ENCODE measurements at places on chromosomes 5 and 9.

- H3K4me3 ChIP-seq = no peak overlapping the region
Measured at GRCh38 chr5:179120951-179121666, 60.9 kb downstream of the ZNF354C start.

- H3K4me3 ChIP-seq = no peak overlapping the region
- no peaks in the 10 kb centered on the region for H3K4me1 ChIP-seq
- no peak overlapping the region for H3K27ac ChIP-seq
Measured at GRCh38 chr5:30574761-30575160, 618.7 kb upstream of the CDH6 start.

- DNase-seq = no peak
- no peaks in the 10 kb centered on the region for H3K4me1 ChIP-seq
- H3K4me3 ChIP-seq = no peak overlapping the region
Measured at GRCh38 chr9:131607591-131607990, 62.3 kb downstream of the PRRT1B start.

DNA sequence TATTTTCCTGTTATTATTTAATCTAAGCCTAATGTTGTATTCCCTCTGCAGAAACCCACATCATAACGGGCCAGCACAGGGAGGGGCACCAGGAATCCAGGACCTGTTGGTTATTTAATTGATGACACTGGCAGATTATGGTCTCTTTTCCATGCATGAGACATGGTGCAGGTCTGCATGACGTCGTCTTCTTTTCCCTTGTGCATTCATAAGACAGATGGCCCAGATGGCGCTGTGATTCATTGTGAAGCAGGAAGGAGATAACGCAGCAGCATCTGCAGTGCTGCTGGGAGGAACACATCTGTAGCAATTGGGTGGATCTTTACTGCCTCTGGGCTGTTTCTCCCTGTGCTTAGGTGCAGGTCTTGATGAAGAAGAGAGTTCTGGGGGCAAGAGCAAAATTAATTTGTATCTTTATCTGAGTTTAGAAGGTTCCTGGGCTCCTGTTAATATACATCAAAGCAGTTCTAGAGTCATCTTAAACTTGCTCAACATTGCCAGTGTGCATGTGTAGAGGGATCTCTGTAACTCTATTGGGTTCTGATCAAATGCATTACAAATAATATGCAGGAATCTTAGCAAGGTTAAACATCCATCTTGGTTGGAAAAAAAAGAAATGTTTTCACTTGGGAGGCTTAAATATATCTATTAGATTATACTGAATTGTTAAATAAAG, 176.1 kb downstream of the PCSK1 start:
- H3K4me3 ChIP-seq = no peak overlapping the region
- DNase-seq = no peak
- H3K36me3 ChIP-seq = no peaks in the 10 kb centered on the region
- H3K4me1 ChIP-seq = peaks cover 12% of the 10 kb centered on the region
- H3K27me3 ChIP-seq = peaks cover 14% of the 10 kb centered on the region
- H3K27ac ChIP-seq = no peak overlapping the region

- H3K36me3 ChIP-seq = peaks cover 30% of the 10 kb centered on the region
- H3K4me3 ChIP-seq = no peak overlapping the region
- H3K4me1 ChIP-seq = no peaks in the 10 kb centered on the region
- H3K27me3 ChIP-seq = no peaks in the 10 kb centered on the region
- no peak for DNase-seq
Measured at GRCh38 chr5:150389531-150390266, 23.0 kb downstream of the CD74 start.

- H3K27me3 ChIP-seq = no peaks in the 10 kb centered on the region
- no peak overlapping the region for H3K27ac ChIP-seq
- H3K4me3 ChIP-seq = no peak overlapping the region
- H3K36me3 ChIP-seq = no peaks in the 10 kb centered on the region
Measured at GRCh38 chr9:133066181-133066983, 4.6 kb downstream of the CEL start.

DNA sequence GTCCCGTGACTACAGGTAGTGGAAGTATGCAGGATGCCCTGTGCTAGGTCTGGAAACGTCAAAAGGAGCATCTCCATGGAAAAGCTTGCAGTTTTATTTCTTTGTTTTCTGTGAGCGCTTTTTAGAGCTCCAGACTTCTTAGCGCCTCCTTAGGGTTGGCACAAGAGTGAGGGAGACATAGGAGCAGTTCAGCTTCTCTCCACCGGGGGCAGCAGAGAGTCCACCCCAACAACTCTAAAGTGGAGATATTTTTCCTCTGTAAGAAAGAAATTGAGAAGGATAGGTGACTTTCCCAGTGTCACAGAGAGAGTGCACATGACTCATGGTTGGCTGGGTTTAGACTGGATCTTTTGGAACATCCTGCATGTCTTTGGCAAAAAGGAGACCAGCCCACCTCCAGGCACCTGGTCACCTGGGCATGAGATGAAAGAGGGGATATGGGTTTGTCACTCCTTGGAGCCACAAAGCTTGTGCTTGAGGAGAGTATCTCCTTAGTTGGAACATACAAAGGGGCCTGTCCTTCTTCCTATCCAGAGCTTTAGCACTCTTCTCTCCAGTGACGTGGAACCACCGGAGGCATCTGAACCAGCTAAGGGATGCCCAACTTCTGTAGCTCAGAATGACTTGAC, 637.7 kb downstream of the SEMA5A start:
- H3K27ac ChIP-seq = no peak overlapping the region
- H3K4me1 ChIP-seq = no peaks in the 10 kb centered on the region
- peak; percentile 52 for DNase-seq
- no peaks in the 10 kb centered on the region for H3K27me3 ChIP-seq
- no peaks in the 10 kb centered on the region for H3K36me3 ChIP-seq
- H3K4me3 ChIP-seq = no peak overlapping the region

DNA sequence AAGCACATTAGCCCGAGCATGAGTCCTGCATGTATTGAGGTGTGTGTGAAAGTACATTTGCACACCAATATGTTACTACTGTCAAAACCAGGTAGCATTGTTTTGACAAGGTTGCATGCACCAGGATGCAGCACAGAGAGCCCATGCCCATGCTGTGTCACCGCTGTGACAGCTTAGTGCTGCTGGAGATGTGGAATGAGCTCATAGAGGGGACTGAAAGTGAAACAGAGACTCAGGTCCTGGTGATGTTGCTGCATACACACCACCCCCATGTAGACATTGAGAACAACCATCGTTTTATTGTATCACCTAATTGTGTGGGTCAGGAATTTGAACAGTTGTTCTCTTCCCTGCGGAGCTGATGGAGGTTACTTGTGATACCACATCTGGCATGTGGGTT, 53.0 kb downstream of the GADD45G start:
- H3K27ac ChIP-seq = no peak overlapping the region
- H3K4me1 ChIP-seq = peaks cover 16% of the 10 kb centered on the region
- DNase-seq = peak; percentile 59
- H3K36me3 ChIP-seq = no peaks in the 10 kb centered on the region
- no peaks in the 10 kb centered on the region for H3K27me3 ChIP-seq
- no peak overlapping the region for H3K4me3 ChIP-seq

- H3K36me3 ChIP-seq = no peaks in the 10 kb centered on the region
- DNase-seq = no peak
- no peak overlapping the region for H3K4me3 ChIP-seq
- H3K27me3 ChIP-seq = peaks cover 19% of the 10 kb centered on the region
- H3K4me1 ChIP-seq = no peaks in the 10 kb centered on the region
Measured at GRCh38 chr5:124665625-124666024, 80.8 kb downstream of the ZNF608 start.

GRCh38 chr5:61486476-61486875, 154.4 kb downstream of the ZSWIM6 start:
- no peaks in the 10 kb centered on the region for H3K27me3 ChIP-seq
- H3K27ac ChIP-seq = no peak overlapping the region
- no peak for DNase-seq
- peaks cover 8% of the 10 kb centered on the region for H3K36me3 ChIP-seq

DNA sequence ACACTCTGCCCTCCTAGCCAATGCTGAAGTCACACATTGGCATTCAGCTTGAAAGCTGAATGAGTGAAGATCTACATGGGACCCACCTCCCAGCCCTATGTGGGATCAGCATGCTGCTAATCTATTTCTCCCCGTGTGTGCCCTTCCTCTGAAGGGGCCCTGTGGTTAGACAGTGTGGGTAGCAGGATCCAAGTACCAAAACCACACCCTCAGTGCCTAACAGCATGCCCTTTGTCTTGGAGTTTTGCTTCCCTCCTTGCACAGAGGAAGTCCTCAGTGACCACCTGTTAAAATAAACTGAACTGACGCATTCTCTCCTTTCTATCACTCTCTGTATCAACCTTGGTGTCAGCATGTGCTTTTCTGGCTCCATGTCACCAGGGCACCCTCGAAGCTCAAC, 25.0 kb downstream of the SH3TC2 start:
- peaks cover 2% of the 10 kb centered on the region for H3K27me3 ChIP-seq
- H3K27ac ChIP-seq = no peak overlapping the region
- H3K36me3 ChIP-seq = no peaks in the 10 kb centered on the region
- H3K4me3 ChIP-seq = no peak overlapping the region

DNA sequence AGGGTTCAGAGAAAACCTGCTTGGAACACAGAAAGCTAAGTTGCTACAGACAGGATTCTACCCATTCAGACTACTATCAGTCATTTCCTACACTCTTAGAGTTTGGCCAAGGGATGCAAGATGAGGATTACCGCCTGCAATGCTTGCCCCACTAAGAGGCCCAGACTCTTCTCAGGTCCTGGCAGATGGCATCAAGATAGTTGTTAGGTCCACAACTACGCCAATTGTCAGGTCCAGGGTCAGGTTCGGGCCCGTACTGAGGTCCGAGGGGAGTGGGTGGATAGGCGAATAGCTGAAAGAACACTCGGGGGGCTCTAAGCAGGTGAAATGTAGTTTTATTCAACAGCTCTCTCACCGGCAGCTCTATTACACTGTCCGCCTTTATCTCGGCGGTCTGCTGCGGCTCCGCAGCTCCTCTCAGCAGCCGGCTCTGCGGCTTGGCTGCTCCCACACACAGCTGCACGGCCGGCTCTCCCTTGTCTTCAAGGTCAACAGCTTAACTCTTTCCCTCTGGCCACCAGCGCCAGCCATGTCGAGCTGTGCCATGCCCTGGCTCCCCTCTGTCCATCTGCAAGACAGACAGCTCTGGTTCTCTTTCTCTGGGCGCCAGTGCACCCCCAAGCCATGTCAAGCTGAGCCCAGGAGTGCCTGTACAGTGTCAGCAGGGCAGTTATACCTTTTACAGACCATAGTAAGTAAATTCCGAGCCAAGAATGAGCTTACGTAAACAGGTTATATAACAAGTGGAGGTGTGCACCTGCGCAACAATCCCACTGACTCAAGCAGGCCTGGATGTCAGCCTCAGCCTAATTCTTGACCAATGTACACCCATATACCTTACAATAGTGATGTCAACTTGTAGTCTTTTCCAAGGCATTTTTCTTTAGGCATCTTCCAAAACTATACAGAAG, 24.0 kb downstream of the ENC1 start:
- DNase-seq = no peak
- no peak overlapping the region for H3K27ac ChIP-seq
- peaks cover 5% of the 10 kb centered on the region for H3K4me1 ChIP-seq

DNA sequence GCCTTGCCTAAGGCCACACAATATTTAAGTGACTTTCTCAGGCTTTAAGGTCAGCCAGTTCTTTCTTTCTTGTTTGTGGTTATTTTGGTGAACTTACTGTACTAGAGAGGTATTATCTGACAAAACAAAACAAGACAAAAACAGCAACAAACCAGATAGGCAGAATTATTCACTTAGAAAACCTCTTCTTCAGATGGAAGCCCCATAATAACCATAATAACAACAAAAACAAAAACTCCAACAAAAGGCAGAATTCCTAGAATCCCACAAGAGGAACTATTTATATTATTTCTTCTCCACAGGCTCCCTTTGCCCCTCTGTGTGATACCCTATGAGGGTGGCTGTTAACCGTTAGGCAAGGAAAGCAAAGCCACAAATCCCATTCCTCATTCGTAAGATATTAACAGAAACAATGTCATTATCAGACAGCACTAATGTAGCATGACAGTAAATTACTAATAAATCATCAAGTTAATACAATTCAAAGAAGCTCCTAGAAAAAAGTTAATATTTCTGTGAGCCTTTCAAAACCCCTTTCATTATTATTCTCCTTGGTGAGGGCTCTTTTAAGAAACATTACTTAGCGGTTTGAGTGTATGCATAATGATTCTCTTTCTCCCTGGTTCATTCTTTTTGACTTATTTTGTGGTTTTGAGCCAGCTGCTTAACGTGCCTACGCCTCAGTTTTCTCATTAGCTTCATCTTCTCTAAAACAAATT, 274.9 kb downstream of the EFNA5 start:
- no peak overlapping the region for H3K27ac ChIP-seq
- H3K36me3 ChIP-seq = no peaks in the 10 kb centered on the region
- H3K4me3 ChIP-seq = no peak overlapping the region
- peaks cover 6% of the 10 kb centered on the region for H3K27me3 ChIP-seq
- no peak for DNase-seq

DNA sequence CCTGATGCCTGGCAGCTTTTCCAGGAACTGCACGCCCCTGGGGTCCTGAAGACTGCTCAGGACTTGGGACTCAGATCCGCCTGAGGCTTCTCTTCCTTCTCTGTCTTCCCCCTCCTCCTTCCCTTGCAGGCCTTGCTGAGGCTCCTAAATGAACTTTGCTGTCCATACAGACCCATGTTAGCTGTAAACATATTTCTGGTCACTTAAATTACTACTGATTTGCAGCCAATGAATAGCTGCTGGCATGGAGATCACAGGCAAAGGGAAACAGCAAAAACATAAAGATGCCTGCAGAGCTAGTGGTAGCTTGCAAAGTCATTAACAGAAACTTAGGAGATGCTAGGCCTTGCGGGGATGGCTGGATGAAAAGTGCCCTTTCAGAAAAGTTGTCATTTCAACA, 261.9 kb downstream of the GADD45G start:
- no peaks in the 10 kb centered on the region for H3K27me3 ChIP-seq
- no peaks in the 10 kb centered on the region for H3K4me1 ChIP-seq
- no peak overlapping the region for H3K27ac ChIP-seq
- H3K36me3 ChIP-seq = no peaks in the 10 kb centered on the region
- no peak for DNase-seq
- H3K4me3 ChIP-seq = no peak overlapping the region

- H3K4me1 ChIP-seq = no peaks in the 10 kb centered on the region
- no peak overlapping the region for H3K27ac ChIP-seq
- DNase-seq = no peak
- H3K27me3 ChIP-seq = no peaks in the 10 kb centered on the region
Measured at GRCh38 chr5:169197343-169197742, 103.6 kb downstream of the SLIT3 start.

GRCh38 chr9:78533500-78533899, 236.6 kb downstream of the PSAT1 start:
- H3K4me3 ChIP-seq = no peak overlapping the region
- no peaks in the 10 kb centered on the region for H3K4me1 ChIP-seq
- H3K27ac ChIP-seq = no peak overlapping the region
- H3K36me3 ChIP-seq = no peaks in the 10 kb centered on the region
- DNase-seq = no peak

DNA sequence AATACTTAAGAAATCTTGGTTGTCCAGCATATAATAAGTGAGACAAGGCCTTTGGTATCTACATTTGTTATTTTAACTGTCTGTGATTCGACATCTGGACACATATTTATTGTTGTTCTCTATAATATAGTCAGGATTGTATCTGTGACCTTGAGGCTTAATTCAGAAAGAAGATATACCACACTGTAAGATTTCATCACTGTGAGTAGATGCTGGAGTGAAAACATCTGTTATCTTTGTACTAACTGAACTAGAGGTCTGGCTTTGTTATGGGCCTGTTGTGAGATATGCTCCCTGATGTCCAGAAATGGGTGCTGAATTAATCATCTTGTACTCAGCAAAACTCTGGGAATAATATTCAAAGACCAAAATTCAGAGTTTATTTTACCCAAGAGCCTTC, 148.5 kb downstream of the ISOC1 start:
- DNase-seq = no peak
- no peaks in the 10 kb centered on the region for H3K36me3 ChIP-seq
- no peak overlapping the region for H3K27ac ChIP-seq
- no peak overlapping the region for H3K4me3 ChIP-seq
- H3K4me1 ChIP-seq = no peaks in the 10 kb centered on the region
- H3K27me3 ChIP-seq = no peaks in the 10 kb centered on the region
